ENCODE measurements at places on chromosomes 5 and 9. TPM values are rescaled to one million over a fixed set of nuclear protein-coding genes. Genes with fewer than 3 reads are reported as not detected.

DNA sequence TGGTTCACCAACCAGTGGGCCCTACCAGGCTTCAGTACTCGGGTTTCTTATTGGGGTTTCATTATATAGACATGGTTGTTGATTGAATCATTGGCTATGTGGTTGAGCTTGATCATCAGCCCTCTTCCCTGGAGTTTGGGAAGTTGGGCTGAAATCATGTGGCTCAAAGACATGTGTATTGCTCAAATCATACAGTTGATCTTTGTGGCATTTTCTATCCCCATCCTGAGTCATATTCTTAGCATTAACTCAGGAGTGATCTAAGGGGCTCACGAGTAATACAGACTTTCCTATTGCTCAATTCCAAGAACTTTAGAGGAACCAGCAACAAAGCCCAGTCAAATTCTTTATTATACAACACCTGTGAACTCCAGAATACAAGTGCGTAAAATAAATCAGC lies 66.2 kb downstream of the SMC5 start:
- peak; percentile 9 for DNase-seq

The VAV2 gene
- total RNA-seq: 16.2 TPM

GRCh38 chr9:137658781-137659180 lies 40.0 kb downstream of the EHMT1 start:
- DNase-seq: no peak

The SMAD5 gene
- total RNA-seq: 34.4 TPM

DNA sequence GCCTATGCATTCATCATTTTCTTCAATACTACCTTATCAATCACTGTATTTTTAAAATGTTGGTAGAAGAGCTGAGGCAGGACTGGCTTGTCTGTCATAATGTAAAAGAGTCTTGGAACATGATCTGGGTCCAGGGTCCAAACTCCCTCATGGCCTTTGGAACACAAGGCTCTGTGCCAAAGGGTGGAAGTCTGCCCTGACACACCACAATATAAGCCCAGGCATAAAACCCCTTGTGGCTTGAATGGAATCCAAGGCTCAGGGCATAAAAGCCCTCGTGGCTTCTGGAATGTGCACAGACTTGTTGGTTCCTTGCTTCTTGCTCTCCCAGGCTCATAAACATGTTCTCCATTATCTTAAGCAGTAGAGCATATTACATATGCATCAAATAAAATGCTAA lies 48.0 kb downstream of the GABRB2 start:
- no peak for DNase-seq

GRCh38 chr9:93619272-93619775 lies 42.9 kb downstream of the PHF2 start:
- no peak for DNase-seq
